ENCODE measurements at places on chromosomes 4 and X.

DNA sequence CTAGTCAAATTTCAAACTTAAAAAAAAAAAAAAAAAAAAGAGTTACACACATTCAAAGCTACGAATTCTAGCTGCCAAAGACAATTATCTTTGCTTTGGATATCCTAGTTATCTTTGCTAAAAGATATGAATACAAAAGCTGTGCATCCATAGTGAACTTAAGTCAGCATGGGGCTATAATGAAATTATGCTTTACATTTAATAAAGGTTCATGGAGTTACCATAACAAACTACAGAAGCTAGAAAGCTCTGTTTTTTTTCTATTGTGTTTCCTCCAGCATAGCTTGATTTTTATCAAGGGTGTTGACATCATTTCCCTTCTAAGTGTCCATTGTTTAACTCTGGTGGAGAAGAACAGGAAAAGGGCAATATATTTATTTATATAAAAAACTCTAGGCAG lies 234.1 kb downstream of the ANKRD50 start:
- DNase-seq, result no peak

DNA sequence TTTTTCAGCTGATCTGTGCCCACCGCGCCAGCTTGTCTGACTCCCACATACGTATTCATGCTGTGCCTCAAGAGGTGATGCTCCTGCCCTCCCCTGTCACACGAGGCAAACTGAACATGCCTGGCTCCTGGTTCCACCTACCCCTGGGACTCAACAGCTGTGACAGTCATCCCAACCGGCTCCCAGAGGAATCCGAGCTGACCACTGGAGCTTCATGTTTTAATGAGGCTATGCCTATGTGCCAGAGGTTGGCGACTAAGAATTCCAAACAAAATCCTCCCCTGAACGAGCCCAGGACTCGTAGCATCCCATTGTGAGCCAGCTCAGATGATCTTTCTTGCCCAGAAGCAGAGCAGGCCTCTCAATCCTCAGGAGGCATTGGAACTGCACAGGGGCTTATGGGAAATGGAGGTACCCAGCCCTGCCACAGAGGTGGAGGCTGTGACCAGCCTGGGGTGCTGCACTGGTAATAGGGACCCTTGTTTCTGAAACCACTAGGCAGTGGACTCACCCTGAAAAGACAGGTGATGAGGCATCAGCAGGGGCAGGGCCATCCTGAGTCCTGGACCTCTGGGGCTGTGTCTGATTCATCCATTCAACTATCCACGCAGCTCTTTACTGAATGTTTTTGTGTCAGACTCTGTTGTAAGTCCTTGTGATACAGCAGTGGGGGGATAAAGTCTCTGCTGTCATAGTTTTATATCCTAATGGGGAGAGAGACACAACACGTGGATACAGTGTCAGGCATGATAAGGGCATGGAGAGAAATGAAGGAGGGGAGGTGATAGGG lies 325.0 kb downstream of the EVC2 start:
- no peak for DNase-seq

GRCh38 chr4:185210102-185210981 lies 944 bp downstream of the SNX25 start:
- peak; percentile 41 for DNase-seq

DNA sequence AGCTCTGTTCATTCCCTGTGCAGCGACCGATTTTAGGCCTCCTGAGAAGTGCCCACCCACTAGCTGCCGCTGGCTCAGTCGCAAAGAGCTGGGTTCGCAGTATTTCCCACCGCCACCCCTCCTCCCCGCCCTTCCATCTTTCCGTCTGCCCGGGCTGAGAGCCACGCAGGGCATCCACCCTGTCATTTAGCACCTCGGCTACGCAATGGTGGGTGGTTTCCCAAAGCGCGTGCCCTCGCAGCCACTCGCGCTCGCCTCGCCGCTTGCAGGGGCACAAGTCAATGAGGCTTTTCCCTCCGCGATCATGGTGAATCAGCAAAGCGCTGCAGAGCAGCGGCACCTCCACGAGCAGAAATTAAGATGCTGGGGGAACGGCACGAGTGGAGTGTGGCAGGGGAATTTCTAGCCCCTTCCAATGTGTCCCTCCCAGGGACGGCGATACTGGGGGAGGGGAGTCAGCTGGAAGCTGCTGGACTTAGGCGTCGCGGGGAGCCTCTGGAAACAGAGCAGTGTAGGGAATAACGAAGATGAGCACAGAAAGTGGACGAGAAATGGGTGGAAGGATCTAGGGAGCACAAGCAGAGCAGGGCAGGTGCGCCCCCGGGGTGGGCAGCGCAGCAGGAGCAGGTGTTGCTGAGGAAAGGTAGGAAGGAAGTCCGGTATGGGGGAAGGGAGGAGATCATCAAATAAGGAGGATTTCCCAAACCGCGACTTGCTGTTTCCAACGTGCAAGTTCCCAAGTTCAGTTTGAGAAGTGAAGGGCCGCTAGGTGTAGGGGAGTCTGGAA lies 2.4 kb upstream of the PTCHD1 start:
- no peak for DNase-seq

DNA sequence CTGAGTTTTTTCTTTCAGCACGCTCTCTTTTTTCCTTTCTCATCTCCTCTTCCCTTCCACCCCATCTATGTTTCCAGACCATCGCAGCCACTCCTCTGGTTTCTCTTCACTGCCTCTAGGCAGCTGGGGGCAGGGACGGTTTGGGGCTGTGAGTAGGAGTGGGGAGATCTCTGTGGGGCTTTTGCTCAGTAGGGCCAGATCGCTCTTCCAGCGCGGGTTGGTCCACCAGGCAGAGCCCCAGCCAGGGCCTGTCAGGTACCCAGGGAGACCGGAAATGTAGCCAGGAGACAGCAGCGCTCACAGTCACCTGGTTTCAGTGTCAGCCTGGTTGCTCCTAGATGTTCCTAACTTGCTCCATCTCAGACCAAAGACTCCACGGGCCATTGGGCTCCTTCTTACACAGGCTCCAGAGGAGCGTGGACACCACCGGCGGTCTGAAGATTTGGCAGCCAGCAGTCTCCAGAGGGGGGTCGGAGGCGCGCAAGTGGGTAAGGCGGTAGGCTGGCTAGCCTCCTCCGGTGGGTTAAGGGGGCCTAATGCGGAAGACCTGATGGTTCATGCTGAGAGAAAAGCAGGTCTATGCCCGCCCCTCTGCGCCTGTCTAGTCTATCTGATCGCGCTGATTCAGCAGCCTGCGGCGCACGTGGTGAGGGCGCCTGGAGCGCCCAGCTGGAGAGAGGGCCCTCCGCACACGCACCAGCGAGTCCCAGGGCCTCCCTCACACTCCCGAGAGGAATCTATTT lies 1.8 kb downstream of the FGF5 start:
- DNase-seq, result no peak

DNA sequence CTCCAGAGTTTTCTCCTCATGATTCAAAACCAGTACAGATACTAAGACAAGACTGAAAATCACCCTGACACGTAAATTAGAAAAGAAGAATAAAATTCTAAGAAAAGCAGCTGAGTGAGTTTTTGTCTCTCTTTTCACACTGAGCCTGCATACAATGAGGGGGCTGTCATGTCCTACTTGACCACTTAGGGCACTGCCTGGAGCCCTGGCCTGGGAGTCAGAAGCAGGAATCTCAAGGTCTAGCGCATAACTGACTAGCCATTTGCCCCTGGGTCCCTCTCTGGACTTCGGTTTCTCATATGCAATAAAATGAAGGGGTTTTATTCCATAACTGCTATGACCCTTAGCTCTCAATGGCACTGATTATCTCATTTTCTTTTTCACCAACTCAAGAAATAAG lies 36.7 kb upstream of the SLC25A4 start:
- no peak for DNase-seq

All from kidney glomerular epithelial cell (primary cell).